NCI-H510A treated with DMSO at 0.1 percent for 48 hours (cell line): ENCODE measurements at places on chromosomes 16 and 17.
A peak's percentile ranks its signal among the peaks of the same experiment; 100 is the strongest.

DNA sequence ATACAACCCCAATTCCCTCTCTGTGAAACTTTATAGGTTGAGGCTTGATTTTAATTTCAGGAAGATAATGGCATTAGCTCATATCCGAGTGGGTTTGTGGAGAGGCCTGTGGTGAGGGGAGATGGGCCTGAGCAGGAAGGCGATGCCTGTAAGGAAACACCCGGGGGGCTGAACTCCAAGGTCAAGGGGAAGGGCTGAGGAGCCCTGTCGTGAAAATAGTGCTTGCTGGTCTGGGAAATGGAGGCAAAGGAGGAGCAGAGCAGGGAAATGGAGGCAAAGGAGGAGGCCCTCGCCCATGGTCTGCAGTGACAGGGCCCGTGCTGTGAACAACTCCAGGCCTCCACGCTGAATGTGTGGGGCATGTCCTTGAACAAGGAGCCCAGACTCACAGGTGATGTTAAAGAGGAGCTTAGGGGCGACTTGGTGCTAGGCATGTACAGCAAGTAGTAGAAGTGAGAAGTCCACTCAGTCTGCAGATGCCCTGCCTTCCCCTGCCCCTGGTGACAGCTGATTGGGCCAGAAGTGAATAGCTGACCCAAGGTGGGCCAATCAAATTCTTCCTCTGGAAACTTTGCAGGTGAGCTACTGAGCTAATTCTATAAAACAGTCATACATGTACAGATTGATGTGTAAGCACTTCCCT, 38.1 kb downstream of the MRPS23 start:
- peak; percentile 41 for DNase-seq

GRCh38 chr17:2780256-2780655, 16.0 kb upstream of the RAP1GAP2 start:
- DNase-seq, result no peak

- no peak for DNase-seq
Measured at GRCh38 chr17:11182430-11182829, 58.6 kb upstream of the SHISA6 start.

GRCh38 chr17:75182319-75182568, 515 bp downstream of the SUMO2 start:
- no peak for DNase-seq

DNA sequence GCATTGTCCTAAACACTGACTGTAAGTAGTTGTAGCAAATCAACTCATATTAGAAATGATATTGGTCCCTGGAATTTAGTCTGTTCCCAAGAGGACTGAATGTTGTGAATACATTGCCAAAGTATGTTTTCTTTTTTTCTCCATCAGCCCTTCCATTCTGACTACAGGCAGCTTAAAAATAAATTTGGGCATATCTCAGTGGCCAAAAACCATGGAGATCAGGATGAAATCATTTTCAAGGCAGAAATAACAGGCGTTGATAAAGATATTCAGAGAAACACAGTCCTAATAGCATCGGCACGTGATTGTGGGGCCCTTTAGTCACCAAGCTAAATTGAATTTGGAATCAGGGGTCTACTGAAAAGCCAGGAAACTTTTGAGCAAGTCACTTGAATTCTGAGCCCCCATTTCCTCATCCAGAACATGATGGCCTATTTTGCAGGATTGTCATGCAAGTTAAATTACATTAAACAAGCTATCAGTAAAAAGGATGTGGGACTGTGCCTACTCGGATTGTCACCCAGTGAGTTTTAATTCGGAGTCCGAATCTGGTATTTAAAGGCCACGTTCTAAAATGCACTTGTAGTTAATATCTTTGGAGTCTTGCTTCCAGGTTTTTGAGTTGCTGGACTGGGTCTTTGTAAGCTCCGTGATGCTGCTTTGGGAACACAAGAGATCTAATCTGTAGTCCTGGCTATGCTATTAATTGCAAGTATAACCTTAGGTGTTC, 17.1 kb downstream of the HLF start:
- DNase-seq, result no peak

- DNase-seq, result no peak
Measured at GRCh38 chr17:22600644-22601298, 908.4 kb downstream of the KCNJ18 start.

DNA sequence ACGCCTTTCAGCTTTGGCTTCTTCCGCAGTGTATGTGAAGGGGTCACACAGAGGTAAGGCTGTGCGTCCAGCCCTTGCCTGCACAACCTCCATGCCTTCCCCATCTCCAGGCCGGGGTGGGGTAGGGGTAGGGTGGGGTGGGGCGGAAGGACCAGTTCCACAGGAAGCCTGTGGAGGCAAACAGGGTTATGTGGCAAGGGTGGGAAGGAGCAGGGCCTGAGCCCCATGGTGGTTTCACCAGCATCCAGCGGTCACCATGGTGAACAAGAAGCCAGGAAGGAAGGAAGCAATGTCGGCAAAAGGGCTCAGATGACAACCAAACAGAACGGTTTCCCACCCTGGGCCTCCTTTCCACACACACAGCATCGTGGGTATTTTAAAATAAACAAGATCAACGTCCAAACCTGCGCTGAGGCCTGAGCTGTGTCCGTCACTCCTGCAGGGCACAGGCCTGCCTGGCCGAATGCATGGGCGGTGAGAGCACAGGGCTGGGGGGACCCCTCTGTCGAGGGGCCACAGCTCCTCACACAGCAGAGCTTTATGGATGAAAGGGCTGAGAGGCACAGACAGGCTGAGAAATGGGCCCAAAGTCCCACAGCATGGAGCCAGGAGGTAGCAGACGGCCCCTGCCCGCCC, 80.5 kb downstream of the ZNF778 start:
- DNase-seq, result no peak
